ENCODE measurements at places on chromosomes 2 and 18.

GRCh38 chr2:119049968-119050704 is 108.1 kb downstream of the MARCO start:
- no peak for DNase-seq

DNA sequence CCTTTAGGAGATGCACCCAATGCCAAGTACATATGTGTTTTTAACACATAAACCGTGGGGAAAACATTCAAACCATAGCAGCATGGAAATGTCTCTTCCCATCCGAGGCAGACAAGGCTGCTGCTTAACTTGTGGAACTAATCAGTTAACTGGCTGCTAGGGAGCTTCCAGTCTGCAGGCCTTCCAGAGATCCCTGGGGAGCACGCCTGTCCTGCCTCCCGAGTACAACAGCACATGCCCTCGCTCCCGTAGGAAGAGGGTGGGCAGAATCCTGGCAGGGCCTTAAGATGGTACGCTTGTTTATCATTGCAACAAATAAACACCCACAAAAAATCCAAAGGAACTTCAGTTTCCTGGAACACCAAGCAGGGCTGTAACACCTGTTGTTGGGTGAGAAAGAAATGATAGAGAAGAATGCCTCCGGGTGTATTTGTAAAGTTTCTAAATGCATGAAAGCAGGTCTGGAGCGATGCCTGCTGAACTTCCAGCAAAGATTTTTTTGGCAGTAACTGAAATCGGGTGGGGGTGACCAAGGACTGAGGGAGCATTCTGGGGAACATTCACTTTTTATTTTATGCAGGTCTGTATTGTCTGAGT is 56.2 kb downstream of the EDAR start:
- DNase-seq, result no peak

DNA sequence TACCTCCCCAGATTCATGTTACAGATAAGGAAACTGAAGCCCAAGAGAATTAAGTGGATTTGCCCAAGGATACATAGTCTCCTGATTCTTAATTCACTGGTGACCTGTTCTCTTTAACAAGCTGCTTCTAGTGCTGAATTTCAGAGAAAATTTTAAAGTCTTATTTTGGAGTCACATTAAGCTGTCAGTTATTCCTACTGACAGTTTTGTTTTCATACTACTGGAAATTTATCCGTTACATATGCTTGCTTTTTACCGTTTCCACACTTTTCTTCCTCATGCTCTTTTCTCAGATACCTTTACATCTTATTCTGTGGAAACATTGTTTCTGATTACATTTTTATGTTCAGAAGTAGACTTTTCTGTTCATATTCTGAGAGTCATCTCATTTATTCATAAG is 1.3 kb downstream of the MOB4 start:
- no peak for DNase-seq

DNA sequence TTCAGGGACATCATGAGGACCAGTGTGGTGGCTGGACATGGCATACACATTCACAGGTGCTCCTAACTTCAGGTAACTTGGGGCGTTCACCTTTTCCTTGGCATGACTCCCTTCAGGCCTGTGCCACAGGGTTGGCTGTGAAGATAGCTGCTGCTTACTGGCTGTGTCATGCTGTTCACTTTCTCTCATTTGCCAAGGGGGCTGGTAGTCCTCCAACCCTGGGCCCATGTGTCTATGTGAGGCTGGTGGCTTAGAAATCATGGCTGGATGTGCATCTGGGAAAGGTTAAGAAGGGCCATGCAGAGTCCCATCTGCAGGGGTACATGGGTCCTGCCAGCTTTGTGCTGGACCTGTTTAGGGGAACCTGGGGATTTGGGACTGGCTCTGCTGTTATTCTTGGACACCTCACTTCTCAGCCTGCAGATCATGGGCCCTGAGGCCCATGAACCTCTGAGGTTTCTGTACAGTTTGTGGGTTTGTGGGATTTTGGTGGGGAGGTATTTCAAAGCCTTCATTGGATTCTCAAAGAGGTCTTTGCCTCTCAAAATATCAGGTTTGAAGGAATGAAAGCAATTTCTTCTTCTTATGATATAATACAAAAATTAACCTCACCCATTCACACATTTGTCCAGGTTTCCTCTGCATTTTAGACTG is 62.9 kb downstream of the FHOD3 start:
- DNase-seq, result no peak

DNA sequence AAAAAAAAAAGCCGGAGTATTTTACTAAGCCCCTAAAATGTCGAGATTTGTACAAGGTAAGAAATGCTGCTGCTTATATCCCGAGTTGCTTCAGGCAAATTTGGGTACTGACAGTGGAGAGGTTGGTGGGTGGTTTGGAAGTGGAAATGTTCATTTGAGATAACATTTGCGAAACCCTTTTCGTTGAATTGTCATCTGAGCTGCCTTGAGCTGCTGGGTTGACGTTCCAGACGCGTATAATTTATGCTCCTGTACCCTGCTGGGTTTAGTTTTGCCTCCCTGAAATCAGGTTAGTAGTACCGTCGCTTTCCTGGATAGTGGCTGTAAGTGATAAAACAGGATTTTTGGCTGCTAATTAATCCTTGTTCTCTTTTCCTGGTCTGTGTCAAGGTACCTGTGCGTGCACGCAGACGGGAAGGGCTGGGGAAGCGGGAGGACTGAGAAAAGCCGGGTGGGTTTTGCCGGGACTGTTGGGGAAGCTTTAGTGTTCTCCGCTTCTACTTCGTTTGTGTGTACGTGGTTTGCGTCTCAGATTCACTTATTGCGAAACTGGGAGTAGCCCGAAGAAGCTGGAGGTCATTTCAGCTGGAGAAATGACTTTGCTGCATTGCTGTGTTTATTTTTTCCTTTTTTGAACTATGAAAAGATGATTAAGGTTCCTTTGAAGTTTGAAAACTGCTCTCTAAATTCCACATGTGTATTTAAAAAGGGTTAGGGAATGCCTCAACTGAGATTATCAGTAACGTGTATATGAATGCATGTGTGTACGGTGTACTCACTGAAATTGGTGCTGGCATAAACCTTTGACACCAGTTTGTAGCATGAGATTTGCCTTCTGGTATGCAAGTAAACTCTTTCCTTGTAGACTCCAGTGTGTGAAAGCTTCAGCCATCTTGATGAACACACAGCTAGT is 709 bp downstream of the UGP2 start:
- no peak for DNase-seq

GRCh38 chr2:5798084-5798483 is 105.9 kb downstream of the SOX11 start:
- DNase-seq, result no peak

GRCh38 chr2:155026651-155027174 is 328.2 kb downstream of the KCNJ3 start:
- DNase-seq, result no peak

- DNase-seq, result no peak
Measured at GRCh38 chr2:164737612-164738081, 104.0 kb downstream of the COBLL1 start.

DNA sequence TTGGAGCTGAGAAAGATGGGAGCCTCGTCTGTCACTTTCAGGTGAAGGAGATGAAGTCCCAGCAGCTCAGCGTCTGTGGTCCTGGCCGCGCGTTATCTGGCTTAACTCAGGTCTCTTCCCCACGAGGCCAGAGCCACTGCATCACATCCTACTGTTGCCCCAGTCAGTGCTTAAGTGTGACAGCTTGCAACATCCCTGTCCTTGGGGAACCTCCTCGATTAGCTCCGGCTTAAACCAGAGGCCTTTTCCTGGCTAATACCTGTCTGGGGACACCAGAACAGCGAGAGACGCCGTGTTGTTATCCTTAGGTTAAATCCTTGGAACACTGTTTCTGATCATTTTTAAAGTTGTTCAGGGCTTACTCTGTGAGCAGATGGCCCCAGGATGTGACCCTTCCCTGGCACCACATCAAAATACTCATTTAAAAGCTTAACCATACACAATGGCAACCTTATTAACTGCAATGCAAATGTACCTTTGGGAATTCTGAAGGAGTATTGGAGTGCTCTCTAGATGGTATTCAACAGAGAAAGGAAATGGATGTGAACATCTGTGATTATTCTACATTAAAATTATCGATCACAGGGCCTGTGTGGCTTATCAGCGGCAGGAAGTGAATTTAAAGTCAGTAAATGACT is 61.2 kb upstream of the SPP2 start:
- no peak for DNase-seq

- DNase-seq, result no peak
Measured at GRCh38 chr2:65293376-65293775, 65.7 kb downstream of the ACTR2 start.

DNA sequence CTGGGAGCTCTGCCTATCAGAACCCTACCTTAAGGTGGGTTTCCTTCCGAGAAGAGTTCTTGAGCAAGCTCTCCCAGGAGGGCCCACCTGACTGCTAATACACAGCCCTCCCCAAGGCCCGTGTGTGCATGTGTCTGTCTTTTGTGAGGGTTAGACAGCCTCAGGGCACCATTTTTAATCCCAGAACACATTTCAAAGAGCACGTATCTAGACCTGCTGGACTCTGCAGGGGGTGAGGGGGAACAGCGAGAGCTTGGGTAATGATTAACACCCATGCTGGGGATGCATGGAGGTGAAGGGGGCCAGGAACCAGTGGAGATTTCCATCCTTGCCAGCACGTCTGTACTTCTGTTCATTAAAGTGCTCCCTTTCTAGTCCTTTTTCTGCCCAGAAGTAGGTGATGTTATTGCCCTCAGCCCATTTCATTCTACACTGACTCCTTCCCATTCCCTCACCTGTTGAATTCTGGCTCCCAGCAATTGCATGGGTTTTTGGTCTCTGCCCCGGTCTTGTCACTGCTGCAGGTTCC is 6.5 kb downstream of the TMEM37 start:
- no peak for DNase-seq

DNA sequence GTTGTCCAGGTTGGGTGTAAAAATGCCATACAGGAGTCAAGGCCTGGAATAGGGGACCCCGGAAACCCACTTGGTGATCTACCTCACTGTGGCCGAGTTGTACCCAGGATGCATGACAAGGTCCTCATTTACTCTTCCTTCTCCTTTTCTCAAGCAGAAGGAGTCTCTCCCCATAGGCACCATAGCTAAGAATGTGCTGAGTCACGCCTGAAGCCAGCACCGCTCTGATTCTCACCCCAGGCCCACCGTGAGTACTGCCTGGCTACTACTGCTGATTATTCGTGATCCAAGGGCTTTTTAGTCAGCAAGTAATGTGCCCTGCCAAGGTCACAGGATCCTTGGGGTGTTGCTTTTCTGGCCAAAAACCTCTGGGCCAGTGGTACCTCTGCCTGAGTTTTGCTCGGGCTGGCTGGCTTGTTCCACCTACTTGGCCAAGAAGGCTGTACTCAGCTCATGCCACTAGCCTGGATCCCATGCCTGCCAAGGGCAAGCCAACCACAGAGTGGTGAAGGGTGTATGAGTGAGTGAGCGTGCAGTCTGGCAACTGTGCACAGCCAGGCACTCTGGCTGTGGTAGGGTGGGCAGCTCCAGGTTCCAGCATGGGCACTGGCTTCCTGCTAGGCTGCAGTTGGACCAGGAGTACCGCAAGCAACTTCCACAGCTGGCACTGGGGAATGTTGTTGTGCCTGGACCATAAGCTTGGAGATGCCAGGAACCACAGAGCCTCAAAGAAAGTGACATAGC is 650.1 kb upstream of the VRK2 start:
- DNase-seq, result no peak

- no peak for DNase-seq
Measured at GRCh38 chr2:64401529-64401880, 52.5 kb upstream of the LGALSL start.

DNA sequence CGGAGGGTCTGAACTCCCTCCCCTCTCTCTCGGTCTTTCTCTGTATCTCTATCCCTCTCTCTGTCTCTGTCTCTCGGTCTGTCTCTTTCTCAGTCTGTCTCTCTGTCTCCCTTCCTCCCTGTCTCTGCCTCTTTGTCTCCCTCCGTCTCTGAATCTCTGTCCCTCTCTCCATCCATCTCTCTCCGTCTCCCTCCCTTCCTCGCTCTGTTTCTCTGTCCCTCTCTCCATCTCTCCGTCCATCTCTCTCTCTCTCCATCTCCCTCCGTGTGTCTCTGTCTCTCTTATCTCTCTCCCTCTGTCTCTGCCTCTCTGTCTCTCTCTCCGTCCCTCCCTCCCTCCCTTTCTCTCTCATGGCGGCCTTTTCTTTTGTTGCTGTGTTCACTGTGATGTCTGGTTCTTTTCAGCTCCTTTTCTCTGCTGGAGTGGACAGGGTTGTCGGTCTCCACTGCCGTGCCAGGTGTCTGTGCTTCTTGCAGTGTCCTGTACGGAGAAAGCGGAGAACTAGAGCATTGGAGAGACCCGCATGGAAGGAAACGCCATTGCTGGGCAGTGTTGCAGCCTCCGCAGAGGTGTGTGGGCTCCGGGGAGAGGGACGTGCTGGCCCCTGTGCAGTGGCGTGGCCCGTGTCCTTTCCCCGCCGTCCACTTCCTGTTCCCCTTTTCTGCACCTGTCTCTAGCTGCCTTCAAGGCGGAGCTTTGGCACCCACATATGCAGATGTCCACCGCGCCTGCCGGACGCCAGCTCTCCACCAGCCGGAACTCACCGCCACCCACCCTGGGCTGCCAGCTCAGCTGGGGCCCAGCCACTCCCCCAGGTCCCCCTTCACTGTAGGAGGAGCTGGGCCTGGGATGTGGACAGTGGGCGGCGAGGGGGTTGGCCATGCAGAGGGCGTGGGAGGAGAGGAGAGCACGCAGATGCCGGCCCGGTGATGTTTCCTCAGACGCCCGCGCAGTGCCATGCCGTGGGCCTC is 113.1 kb downstream of the NFATC1 start:
- DNase-seq, result no peak

- DNase-seq, result peak; percentile 37
Measured at GRCh38 chr2:85887566-85888019, 1.2 kb downstream of the ST3GAL5 start.

- DNase-seq, result no peak
Measured at GRCh38 chr2:69386360-69386759, 667 bp downstream of the GFPT1 start.

DNA sequence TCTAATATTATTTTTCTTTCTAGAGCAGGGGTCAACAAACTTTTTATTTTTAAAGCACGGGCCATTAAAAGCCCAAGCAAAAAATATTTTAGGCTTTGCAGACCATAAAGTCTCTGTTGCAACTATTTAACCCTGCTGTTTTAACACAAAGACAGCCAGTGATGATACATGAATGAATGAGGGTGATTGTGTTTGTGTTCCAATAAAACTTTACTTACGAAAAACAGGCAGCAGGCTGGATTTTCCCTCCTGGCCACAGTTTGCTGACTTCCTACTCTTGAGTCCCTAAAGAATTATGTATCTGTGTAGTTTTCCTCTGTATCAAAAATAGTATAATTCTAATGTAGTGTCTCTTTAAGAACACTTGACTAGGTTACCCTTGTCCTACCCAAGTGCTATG is 402.0 kb downstream of the ADCYAP1 start:
- DNase-seq, result no peak

DNA sequence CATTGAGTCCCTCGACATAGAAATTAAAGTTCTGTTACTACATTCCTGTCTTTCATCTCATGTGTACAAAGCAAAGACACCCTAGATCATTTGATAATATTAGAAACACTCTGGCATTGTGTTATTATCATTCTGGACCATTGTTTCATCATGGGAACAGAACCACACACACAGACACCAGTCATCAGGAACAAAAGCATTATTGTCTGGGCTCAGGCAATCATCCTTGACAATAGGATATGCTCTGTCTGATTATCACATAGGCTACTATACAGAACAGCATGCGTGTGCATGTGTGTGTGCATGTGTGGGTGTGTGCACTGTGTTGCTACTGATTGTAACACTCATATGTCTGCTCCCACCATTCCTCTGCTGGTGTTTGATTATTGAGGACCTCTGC is 242.5 kb downstream of the SH3BP4 start:
- no peak for DNase-seq
